Activated naive CD4-positive, alpha-beta T cell treated with Interleukin-2 at 50 U/mL for 16 hours (primary cell): ENCODE measurements at places on chromosomes 11 and 22.
A peak's percentile ranks its signal among the peaks of the same experiment; 100 is the strongest.

- DNase-seq: peak; percentile 65
Measured at GRCh38 chr11:830295-831117, 2.2 kb upstream of the CD151 start.

DNA sequence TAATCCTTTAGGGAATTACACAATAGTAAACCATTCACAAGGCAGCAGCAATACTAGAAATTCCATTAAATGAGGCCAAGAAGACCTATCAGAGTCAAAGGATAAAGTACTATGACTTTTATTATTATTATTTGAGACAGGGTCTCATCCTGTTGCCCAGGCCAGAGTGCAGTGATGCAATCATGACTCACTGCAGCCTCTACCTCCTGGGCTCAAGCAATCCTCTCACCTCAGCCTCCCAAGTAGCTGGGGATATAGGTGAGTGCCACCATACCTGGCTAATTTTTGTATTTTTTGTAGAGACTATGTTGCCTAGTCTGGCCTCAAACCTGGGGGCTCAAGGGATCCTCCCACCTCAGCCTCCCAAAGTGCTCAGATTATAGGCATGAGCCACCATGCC is 51.8 kb downstream of the TTC28 start:
- DNase-seq: no peak

GRCh38 chr22:23787910-23788309 is 1.1 kb downstream of the SMARCB1 start:
- no peak for DNase-seq

DNA sequence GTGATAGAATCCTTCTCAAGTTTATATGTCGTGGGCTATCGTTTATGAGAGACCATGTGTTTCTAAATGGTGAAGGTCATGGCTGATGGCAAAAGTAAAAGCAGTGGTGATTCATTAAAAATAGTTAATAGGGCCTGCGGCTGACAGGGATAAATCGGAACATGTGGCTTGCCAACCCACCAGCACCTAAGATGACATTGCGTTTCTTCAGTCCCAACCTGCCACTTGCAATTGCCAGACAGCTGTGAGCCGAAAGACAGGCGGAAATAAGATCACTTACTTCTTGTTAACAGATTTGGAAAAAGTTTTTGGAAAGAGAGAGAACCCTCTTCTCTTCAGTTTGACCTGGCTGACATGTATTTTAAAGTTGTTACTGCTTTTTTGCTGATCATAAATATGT is 131.5 kb upstream of the MPPED2 start:
- DNase-seq: no peak

GRCh38 chr22:50209893-50210292 is 9.1 kb downstream of the SELENOO start:
- peak; percentile 71 for DNase-seq

DNA sequence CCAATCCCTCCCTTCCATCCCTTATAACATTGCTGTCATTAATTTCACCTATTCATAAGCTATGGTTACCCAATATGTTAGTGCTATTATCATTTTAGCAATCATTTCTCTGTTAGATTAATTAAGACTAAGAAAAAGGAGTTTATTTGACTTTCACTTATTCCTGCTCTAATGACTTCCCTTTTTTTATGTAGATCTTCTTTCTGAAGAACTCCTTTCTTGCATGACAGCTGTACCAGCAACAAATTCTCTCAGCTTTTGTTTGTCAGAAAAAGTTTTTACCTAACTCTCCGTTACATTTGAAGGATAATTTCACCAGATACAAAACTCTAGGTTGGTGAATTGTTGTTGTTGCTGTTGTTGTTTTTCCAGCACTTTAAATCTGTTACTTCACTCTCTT is 28.6 kb upstream of the OR8B8 start:
- DNase-seq: no peak

DNA sequence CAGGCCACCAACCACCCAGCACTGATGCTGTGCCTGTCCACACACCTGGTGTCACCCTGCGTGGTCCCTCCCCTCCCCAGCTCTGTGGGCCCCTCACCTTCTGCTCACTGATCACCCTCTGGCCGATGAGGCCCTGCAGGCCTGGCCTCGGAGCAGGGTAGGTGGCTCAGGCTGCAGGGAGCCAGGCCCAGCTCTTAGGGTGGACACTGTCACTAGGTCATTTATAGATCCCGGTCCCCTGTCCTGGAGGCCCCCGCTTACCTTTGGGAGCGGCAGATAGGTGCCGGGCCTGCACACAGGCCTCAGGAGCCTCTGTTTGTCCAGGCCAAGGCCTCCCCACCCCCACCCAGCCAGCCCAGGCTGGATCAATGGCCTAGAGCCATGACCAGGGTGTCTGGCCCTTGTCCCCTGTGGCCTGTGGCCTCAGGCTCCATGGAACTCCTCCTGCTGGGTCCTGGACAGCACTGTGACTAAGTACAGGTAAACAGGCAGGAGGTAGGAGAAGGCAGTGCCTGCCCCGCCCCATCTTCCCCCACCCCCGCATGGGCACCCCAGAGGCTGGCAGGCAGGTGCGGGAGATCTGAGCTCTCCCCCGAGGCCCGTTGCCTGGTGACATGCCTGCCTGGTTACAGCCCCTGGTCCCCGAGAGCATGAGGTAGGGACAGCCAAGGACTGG is at the start of gene TMPRSS6:
Gene TMPRSS6 (minus strand): TSS at position 472 of the 676 bp plus-strand sequence. CDS start 6,296 bp downstream, outside the sequence.
- DNase-seq: no peak

DNA sequence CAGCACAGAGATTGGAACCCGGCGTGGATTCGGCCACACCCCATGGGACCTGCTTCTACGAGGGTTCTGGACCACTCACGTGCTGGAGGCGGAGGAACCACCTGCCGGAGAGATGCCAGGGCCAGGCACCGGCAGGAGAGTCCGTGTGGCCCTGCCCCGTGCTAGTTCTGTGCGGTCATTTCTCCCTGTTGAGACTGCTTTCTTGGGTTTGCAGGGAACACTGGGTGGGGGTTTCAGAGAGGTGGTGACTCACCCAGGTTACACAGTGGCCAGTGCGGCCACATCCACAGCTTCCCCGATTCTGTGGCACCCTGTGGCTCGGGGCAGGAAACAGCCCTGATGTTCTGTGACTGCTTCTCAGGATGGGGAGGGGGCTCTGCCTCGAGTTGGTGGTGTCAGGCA is 3.6 kb upstream of the PHLDA2 start:
- no peak for DNase-seq

DNA sequence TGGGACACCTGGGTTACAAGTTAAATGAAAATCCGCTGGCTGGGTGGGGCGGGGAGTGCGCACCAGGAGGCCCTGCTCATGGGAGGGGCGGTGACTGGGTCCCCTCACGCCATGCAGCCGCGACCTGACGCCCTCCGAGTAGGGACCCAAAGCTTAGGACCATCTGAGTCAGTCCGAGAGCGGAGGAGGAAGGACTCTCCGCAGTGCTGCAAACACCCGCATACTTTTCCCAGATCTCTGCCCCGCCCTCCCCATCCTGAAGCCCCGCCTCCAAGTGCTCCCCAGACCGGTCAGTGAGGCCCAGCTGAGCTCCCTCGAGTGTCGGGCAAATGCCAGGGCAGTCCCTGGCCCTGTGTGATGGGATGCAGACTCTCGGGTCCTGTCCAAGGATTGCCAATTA is 6.6 kb upstream of the FLI1 start:
- DNase-seq: peak; percentile 34

- no peak for DNase-seq
Measured at GRCh38 chr22:27134315-27134701, 476.9 kb downstream of the MIAT start.

DNA sequence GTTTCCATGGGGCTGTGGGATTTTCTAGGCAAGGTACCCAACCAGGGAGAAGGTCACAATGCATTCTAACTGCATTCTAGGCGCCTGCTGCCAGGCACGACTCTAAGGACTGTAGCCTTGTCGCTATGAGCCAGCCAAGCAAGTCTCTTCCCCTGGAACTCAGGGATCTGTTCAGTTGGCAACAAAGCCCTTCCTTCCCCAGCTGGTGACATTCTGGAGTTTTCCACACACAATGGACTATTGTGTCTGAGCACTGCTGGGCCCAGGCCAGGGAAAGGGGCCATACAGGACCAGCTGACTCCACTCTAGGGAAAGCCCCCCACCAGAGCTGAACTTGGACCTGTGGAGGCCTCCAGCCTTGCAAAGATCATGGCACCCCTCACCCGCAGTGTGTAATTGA is 116.8 kb downstream of the RRAS2 start:
- DNase-seq: no peak

- no peak for DNase-seq
Measured at GRCh38 chr11:2915473-2915872, 13.7 kb downstream of the PHLDA2 start.

GRCh38 chr11:112583261-112583893 is 322.7 kb upstream of the PLET1 start:
- DNase-seq: no peak

DNA sequence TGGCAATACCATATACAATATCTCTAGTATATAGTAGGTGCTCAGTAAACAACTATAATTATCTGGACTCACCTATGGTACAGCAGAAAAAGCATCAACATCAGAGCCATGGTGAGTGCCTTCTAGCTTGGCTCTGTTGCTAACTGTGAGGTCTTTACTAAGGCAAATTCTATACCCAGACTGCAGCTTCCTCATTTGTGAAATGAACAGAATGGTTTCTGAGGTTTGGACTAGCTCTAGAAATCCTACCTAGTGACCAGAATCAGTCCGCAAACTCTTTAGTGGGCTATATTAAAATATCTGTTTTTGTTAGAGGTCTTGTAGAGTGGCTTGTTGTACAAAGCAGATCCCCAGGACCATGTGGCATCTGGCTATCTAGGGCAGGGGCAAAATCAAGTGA is 3.7 kb downstream of the MS4A1 start:
- DNase-seq: no peak

GRCh38 chr11:127806501-127806900 is 780.9 kb downstream of the ETS1 start:
- no peak for DNase-seq

- no peak for DNase-seq
Measured at GRCh38 chr22:22449819-22450218, 58.7 kb downstream of the ZNF280B start.

DNA sequence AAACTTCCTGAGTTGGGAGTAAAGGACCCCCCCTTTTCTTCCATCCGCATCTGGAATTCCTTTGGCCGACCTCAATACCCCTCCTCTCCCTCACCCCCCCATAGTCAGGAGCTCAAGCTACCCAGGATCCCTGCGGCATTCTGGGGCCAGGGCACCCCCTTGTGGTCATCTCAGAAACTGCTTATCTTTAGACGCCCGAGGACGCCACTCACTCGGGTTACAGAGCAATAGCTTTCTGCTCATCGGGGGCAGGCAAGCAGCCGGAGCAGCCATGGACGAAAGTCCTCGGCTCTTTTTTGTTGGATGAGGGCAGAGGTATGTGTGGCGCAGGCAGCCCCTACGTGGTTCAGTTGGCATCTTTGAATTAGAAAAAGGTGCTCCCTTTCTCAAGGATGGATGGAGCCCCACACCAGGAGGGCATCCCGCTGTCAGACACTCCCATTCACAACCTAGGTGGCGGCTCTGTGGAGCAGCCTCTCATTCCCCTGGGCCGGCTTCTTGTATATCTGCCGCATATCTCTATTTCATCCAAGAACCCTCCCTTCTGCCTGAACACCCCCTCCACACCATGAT is 2.3 kb downstream of the C1QTNF5 start:
- peak; percentile 72 for DNase-seq

GRCh38 chr11:124633355-124633754 is 10.7 kb downstream of the TBRG1 start:
- no peak for DNase-seq

- no peak for DNase-seq
Measured at GRCh38 chr11:90845126-90845525, 622.3 kb upstream of the CHORDC1 start.

DNA sequence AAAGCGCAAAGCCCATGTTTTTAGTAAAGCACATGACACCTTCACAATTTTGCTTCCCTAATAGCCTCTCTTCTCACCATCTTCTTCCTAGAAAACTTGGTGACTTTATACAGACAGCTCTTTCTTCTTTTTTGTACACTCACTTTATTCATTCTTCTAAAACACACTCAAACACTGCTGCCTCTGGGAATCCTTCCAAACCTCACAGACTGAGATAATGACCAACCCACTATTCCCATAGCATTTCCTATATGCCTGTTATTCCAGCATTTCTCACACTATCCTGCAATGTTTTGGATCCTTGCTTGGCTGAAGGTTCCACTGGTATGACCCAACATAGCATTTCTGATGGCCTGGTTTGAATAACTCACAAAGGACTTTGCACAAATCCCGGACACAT is 442.1 kb upstream of the CCDC90B start:
- DNase-seq: no peak

DNA sequence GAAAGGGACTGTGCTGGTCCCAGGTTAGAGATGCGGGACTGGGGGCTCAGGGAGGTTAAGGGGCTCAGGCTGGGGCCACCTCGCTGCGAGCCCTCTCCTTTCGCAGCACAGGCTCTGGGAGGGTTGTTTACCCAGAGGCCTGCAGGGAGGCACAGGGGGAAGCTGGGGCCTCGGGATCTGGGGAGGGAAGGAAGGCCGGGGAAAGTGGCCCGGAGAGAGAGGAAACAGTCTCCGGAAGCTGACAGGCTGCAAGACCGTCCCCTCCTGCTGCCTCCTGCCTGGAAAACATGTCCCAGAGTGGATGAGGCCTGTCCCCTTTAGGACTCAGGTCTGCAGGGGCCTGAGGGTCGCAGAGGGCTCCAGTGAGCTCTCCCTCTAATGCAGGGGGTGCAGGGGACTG is 45.4 kb downstream of the MYO7A start:
- DNase-seq: no peak

DNA sequence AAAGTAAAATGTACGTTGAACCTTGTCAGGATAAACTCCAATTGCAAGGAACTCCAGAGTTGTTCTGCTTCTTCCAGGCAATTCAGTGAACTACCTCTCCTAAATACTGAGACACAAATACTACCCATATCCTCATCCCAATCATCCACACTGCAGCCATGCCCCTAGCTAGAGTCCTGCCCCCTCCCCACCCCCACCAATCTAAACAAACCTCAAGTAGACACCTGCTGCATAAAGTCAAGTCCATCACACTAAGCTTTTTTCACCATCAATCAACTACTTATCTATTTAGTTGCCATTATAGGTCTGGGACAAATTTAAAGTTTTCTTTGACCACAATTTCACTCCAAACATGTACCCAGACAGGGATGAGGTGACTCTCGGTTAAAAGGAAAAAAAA is 93.2 kb upstream of the APOA1 start:
- no peak for DNase-seq

GRCh38 chr11:109426442-109427240 is 4.7 kb downstream of the C11orf87 start:
- no peak for DNase-seq

DNA sequence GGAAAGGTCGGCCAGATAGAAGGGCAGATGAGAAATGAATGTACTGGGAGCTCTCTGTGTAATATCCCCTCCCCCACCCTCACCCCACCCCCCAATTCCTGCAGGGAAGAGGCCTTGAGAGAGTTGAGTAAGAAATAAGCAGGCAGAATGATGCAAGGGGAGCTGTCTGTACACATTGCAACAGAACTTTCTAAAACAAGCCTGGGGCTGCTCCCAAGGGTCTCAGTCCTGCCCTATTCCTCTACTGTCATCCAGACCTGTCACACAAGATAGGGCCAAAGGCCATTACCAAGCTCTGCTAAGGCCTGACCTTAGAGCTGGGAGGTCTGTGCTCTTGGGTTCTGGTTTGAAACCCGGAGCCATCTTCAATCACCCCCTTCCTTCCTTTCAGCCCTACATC is 5.7 kb upstream of the DGAT2 start:
- no peak for DNase-seq
